Left ventricle myocardium superior (tissue), 1 donor: ENCODE measurements at places on chromosomes 2 and 18. TPM values are rescaled to one million over a fixed set of nuclear protein-coding genes. Genes with fewer than 3 reads are reported as not detected.

DNA sequence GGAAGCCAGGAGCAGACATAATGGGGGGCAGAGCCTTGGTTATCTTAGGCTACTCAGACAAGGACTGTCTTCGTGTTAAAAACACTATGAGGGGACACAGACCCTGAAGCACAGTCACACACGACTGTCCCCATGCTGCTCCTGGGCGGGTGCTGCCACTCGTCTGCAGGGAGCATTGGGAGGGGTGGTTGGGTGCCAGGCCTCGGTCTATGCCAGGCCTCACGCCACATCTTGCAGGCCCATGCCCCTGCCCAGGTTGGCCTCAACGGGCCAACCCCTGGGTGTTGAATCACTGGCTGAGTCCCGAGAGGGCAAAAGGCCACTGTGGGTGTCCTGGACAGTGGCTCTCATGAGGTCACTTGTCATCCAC lies 97.9 kb downstream of the USP40 start:
- no peak for DNase-seq

DNA sequence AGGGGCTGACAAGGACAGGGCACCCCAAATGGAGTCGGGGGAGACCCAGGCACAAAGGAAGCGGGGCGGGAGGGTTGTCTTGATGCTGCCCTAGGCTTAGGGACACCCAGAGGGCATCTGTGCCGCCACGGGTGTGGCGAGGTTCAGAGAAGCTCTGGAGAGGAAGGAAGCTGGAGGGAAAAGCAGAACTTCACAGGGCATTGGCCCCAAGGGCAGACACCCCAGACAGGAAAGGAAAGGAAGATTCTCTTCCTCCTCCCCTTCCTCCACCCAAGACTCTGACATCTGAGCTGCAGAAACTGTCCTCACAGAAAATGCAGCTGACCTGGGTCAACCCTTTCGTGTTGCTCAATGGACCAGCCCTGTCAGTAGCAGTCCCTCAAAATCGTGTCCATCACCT lies 25.6 kb downstream of the DNMT3A start:
- DNase-seq = peak; percentile 69

Gene ANTXR1
- total RNA-seq = 28.9 TPM

GRCh38 chr2:25572638-25573037 lies 100.7 kb downstream of the DTNB start:
- DNase-seq = no peak

Gene RFX8
- total RNA-seq = not detected
